GM06990 (cell line): ENCODE measurements at places on chromosomes 6 and 20.

DNA sequence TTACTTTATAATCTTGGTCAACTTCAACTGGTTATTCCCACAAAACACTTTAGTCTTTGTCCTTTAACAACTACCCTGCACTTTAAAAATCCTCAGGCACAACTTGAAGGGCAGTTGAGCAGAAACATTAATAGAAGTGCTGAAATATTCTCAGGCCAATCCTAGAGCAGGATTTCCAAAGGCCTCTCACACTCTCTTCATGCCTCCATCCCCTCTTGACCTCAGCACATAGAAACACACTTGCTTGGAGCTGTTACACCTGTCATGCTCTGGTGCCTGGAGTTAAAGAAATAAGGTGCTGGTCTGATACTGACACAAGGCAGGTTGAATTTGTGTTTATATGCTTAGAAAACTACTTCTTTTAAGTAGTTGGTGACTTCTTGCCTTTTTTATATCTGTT is 618.8 kb upstream of the POU3F2 start:
- DNase-seq, result no peak

DNA sequence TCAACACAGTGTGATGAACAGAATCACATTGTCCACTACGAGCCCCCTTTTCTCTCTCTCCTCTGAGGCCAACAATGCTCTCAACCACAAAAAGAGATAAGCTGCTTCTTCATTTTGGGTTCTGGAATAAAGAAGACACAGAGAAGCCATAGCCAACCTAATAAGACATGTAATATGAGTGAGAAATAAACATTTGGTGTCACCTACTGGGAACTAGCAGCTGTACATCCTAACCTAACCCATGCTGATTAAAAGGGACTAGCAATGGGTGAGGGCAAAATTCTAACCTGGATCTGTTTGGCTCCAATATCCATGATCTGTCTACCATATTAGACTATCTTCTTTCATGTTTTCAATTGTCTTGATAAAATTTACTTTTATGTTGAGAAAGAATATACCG is 369.1 kb upstream of the MARCKS start:
- no peak for DNase-seq

- no peak for DNase-seq
Measured at GRCh38 chr6:10615675-10616074, 78.7 kb downstream of the C6orf52 start.

GRCh38 chr6:37176268-37177076 is 6.5 kb downstream of the PIM1 start:
- no peak for DNase-seq

- no peak for DNase-seq
Measured at GRCh38 chr6:21931641-21932335, 338.2 kb downstream of the SOX4 start.

- DNase-seq, result no peak
Measured at GRCh38 chr6:108721286-108721685, 126.9 kb upstream of the ARMC2 start.

- DNase-seq, result no peak
Measured at GRCh38 chr6:111597291-111598086, 8.2 kb downstream of the TRAF3IP2 start.

DNA sequence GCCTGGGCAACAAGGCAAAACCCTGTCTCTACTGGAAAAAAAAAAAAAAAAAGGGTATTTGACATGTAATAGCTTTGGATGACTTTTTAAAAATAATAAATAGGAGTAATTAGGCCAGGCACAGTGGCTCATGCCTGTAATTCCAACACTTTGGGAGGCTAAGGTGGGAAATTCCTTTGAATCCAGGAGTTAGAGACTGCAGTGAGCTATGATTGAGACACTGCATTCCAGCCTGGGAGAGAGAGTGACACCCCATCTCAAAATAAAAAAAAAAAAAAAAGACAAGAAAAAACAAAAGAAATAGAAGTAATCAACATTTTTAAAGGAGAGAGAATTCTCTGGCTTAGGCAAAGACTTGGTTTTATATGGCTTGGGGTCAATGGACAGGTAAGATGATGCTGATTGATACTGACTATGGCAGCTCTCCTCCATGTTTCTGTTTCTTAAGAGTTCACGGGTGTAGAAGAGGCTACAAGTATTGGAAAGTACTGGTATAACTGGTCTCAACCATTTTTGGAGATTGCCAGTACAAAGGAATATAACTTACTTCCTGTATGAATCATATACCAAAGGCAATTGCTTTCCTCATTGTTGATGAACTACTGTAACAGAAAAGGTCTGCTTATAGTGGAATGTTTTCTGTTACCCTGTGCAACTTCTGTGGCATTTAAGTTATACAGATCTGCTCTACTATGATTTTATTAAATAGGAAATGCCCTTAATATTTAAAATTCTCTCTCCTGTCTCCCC is 10.1 kb downstream of the MAP3K5 start:
- DNase-seq, result no peak

- DNase-seq, result peak; percentile 54
Measured at GRCh38 chr6:25056130-25056529, 120.4 kb upstream of the RIPOR2 start.

DNA sequence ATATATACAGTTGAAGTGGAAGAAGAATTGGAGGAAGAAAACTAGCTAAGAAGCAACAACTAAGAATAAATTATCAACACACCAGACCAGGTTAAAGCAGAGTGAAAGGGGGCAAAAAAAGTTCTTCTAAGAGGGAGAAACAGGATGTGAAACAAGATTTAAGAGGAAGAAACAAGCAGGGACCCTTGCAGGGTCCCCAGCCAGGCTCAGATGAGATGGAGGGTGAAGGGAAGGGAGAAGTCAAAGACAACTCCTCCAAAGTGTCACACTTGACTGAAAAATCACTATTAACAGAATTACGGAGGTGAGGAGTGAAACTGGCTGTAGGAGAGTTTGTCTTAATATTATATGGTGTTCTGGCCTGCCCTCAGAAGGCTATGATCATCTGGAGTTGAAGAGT is 65.4 kb downstream of the MTFR2 start:
- DNase-seq, result no peak

- no peak for DNase-seq
Measured at GRCh38 chr6:28349344-28349891, 329 bp upstream of the ZKSCAN3 start.
